ENCODE measurements at places on chromosomes 13 and 19. TPM values are rescaled to one million over a fixed set of nuclear protein-coding genes. Genes with fewer than 3 reads are reported as not detected.

RASL11A gene
- 5.5 TPM for total RNA-seq

SLITRK1 gene
- total RNA-seq, result not detected

DNA sequence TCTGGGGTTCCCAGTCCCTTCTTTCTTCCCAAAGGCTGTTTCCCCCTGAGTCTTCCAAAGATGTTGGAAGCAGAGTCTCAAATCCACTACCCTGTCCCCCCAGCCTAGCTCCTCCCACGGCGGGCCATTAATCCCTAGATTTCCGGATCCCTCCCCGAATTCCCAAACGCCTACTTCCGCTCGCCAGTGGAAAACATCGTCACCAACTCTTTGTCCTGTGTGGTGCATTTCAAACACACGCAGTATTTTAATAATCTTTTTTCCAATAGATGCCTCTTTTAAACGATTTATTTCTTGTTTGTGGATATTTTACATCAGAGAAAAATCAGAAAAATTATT, 610 bp downstream of the ZNF791 start:
- DNase-seq, result peak; percentile 70

TPGS1 gene
- 8.2 TPM for total RNA-seq

GRCh38 chr19:7925171-7925851, 624 bp downstream of the CTXN1 start:
- peak; percentile 61 for DNase-seq

DNA sequence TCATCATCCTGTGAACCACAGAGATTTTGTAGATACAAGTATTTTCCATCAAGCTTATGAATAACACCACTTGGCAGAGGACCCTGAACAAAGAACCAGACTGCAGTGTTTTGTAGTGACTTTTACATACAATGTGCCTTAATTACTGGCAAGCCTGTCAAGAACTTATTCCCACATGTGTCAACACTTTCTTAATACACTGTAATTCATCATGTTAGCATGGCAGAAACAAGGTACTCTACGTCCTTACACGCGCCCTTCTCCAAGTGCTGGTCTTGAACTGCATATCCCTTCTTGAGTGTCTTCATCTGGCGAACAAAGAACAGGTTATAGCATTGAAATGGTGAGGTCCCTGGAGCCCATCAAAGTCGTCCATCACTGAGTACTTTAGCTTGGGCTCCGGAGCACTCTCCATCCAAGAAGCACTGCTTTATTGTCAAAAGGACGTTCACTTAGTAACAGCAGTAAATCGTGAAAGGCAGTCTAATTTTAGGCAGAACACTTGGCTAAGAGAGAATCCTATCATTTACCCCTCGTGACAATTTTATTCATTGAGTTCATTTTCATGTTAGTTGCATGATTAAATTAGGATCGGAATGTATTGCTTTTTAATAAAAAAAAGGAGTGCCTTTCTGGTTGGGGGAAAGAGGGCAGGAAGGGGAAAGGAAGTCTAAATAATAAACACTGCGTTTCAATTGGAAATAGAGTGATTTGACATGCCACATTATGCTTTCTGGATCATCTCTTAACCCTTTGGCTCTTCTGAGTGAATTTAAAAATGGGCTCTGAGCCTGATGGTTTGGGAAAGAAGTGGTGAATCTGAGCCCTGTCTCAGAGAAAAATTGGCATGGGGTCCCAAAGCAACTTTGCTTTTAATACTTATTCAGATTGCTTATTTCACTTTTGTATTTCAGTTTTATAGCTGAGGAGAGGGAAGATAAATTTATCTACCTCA, 376.1 kb downstream of the DLEU7 start:
- DNase-seq, result no peak
